ENCODE measurements at places on chromosomes 3 and 15.

DNA sequence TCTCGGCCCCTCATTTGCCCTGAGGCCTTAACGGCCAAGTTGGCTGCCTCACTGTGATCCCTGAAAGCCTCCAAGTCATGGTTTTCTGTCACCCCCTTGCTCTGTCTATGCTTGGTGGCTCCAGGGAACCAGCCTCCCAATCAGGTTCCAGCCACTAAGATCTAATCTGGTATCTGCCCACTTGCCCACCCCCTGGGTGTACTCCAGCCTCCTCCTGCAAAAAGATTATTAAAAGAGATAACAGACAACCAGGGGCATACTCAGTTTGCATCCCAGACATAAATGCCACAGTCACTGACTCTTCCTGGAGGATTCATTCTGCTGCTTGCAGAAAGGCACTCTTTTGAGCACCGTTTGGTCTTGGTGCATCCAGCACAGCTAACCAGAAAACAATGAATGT is 103.9 kb downstream of the NTRK3 start:
- DNase-seq = no peak

- DNase-seq = peak; percentile 61
Measured at GRCh38 chr3:101849714-101850245, 466 bp downstream of the NFKBIZ start.

GRCh38 chr3:61580982-61581643 is 19.7 kb downstream of the PTPRG start:
- no peak for DNase-seq

GRCh38 chr3:172592898-172593669 is 69.9 kb upstream of the TNFSF10 start:
- no peak for DNase-seq
